Brain (organoid and tissue), 16 donors: ENCODE measurements at places on chromosomes 12 and 14.

DNA sequence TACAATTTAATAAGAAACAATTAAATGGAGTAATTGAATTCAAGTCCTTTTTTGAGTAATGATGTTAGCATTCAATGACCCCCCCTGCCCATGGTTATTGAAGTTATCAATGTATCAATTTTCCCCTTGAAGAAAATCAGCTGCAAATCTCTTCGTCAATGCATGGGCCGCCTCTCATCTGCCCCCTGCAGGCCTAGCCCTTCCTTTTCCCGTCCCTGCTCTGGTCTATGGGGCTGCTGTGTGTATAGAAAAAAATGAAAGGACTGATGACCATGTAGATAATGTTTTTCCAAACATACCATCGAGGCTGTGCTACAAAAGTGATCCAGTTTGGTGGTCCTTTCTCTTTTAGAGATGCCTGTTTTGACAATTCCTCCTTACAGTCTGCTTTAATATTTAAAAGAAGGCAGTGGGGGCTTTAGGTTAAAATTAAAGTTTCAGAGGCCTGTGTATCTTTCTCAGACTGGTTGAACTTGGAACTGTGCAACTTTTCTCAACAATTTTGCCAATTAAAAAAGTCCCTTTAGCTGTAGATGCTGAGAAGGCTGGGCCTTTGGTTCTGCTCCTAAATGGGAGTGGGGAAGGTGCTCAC lies 98.4 kb downstream of the APAF1 start:
- no peak for DNase-seq

DNA sequence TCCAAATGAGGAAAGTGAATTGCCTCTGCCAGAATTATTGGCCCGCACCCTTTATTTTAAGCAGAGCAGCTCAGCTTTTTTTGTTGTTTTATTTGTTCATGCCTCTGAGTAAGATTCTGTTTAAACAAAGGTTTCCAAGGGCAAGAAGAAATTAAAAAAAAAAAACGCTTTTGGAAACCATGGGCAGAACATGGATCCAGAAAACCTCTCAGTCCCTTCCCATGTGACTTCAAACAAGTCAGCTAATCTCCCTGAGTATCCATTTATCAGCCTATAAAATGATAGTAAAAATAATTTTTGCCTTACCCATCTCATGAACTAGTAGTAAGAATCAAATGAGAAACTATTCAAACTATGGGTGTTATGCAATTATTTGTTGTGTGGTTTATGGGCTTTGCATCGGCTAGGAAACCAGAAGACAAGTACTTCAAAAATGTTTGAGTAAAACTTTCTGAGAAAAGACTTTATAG lies 27.6 kb downstream of the KITLG start:
- DNase-seq, result no peak

GRCh38 chr14:73342670-73343069 lies 105.4 kb downstream of the PAPLN start:
- DNase-seq, result no peak

DNA sequence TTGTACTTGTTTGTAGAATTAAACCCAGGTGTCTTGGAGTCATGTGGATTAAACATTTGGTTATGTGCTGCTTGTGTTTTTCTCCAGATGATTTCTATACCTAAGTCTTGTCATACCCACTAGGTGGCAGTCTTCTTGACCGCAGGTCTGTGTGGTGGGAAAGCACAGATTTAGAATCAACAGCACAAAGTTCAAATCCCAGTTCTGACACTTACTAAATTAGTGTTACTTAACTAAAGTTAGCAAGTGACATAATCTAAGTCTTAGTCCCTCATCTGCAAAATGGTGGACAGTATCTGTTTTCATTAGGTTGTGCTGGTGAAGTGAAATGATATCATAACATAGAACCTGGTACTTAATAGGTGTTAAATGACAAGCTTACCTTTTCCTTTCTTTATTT lies 151.0 kb upstream of the ARHGAP5 start:
- DNase-seq, result peak; percentile 48

- no peak for DNase-seq
Observed at GRCh38 chr14:98897605-98898309, 374.2 kb downstream of the BCL11B start.

DNA sequence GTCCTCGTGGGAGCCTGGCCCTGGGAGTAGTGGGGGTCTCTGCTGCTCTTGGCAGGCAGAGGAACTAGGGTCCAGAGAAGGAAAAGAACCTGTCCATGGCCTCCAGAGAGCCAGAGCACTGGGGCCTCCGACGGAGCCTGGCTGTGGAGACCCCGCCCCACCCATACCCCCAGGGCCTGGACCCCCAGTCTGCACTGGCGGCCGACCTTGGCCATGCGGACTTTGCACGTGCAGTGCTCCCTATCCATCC lies 1.1 kb downstream of the BEGAIN start:
- no peak for DNase-seq

- no peak for DNase-seq
Observed at GRCh38 chr12:109448707-109449390, 28.3 kb downstream of the KCTD10 start.

DNA sequence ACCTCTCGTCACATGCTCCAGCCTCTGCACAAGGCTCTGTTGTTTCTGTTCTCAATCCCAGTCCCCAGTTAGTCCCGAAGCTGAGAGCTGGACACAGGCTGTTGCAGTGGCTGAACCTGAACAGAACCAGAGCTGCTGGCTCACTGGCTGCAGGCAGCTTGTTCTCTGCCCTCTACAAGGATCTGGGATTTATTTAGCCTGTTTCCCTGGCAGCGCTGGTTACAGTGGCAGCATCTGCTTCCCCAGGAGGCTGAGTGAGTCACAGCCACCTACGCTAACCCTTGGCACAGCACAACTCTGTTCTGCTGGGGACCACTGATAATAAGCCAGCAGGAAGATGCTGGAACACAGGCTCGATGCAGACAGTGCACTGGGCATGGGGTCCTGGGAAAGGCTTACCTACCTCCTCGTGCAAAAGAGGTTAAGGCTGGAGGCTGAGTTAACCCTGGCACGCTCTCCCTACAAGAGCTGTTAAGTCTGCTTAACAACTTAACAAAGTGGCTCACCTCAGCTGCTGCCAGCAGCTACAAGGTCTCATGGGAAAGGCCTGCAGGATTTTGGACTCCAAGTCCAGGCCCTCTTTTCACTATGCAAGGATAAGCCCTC lies 299.6 kb downstream of the PCNX1 start:
- peak; percentile 17 for DNase-seq

DNA sequence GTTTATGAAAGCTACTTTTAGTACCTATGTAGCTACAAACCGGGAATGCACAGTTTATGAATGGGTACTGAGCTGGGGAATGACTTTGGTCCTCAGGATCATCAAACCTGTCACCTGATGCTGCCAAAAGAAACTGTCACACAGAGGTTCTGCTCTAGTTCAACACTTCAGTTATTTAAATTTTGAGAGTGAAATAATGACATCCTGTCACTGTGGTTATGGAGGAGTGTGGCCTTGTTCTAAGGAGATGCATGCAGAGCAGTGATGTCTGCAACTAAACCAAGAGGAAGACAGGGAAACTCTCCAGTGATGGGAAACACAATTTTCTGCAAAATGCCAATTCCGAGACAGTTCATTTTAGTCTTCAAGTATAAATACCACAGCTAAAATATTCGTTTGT lies 4.8 kb upstream of the AEBP2 start:
- DNase-seq, result no peak

GRCh38 chr14:94522115-94522724 lies 13.0 kb upstream of the SERPINA12 start:
- no peak for DNase-seq

GRCh38 chr12:5188472-5188871 lies 144.8 kb downstream of the KCNA5 start:
- DNase-seq, result no peak

DNA sequence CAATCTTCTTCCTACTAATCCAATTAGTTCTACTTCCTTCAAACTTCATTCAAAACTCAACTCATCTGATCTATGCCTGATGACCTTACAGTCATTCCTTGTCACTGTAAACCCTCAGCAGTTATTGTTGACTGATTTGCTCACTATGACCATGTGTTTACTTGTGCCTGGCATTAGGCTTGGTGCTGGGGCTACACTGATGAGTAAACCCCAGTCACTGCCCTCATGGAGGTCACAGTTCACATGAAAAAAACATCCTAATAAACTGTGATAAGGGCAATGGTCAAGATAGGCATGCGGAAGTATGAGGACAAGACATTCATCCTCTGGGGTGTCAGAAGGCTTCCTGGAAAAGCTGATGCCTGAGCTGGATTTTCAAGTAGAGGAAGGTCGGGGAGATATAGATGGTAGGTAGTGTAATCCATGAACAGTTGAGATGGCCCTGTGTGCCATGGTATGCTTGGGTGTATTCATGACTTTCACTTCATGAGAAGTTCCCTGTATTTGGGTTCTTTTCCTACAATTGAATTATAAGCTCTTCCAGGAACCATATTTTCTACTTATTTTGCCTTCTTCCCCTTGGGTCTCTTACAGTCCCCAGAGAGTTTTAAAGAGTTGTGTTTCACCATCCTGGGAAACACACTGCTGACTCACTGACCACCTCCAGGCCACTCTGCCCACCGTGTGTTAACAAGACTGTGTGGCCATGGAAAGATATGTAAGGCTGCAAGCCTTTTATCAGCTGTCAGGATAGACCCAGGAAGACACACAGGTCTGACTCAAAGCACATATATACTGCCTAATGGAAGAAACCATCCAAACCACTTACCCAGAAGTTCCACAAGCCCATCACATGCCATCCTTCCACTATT lies 38.7 kb upstream of the DUSP6 start:
- DNase-seq, result no peak

GRCh38 chr14:102015771-102016170 lies 51.4 kb downstream of the DYNC1H1 start:
- DNase-seq, result no peak

DNA sequence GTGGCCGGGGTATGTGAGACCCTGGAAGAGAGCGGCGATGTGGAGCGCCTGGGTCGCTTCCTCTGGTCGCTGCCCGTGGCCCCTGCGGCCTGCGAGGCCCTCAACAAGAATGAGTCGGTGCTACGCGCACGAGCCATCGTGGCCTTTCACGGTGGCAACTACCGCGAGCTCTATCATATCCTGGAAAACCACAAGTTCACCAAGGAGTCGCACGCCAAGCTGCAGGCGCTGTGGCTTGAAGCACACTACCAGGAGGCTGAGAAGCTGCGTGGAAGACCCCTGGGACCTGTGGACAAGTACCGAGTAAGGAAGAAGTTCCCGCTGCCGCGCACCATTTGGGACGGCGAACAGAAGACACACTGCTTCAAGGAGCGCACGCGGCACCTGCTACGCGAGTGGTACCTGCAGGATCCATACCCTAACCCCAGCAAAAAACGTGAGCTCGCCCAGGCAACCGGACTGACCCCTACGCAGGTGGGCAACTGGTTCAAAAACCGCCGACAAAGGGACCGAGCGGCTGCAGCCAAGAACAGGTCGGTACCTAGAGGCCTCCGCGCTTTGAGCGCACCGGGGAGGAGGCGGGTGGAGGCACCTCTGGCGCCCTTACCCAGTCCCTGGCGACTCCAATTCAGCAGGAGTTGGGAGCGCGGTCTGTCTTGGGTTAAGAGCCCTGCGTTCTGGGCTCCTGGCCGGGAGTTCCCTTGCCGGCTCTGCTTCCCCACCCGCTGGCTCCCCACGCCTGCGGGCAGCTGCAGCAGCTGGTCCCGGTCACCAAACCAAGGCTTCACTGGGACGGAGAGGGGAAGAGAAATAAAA lies 700 bp downstream of the SIX6 start:
- DNase-seq, result no peak

- DNase-seq, result no peak
Observed at GRCh38 chr12:20469756-20470155, 101.4 kb downstream of the PDE3A start.

DNA sequence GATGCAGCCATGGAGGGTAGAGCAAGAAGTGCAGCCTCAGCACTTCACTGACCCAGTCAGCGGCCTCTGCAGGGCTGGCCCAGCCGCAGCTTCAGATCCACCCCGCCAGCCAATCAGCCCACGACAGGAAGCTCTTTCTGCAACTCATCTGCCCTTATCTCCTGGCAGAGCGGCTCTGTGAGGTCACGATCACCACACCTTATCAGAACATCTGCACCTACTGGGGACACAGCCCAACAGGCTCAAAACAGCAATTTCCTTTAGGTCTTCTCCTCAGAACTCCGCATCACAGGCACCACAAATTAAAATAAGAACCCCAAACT lies 287.3 kb downstream of the BCL11B start:
- no peak for DNase-seq

- no peak for DNase-seq
Observed at GRCh38 chr12:18643681-18644080, 94.1 kb downstream of the PLCZ1 start.

DNA sequence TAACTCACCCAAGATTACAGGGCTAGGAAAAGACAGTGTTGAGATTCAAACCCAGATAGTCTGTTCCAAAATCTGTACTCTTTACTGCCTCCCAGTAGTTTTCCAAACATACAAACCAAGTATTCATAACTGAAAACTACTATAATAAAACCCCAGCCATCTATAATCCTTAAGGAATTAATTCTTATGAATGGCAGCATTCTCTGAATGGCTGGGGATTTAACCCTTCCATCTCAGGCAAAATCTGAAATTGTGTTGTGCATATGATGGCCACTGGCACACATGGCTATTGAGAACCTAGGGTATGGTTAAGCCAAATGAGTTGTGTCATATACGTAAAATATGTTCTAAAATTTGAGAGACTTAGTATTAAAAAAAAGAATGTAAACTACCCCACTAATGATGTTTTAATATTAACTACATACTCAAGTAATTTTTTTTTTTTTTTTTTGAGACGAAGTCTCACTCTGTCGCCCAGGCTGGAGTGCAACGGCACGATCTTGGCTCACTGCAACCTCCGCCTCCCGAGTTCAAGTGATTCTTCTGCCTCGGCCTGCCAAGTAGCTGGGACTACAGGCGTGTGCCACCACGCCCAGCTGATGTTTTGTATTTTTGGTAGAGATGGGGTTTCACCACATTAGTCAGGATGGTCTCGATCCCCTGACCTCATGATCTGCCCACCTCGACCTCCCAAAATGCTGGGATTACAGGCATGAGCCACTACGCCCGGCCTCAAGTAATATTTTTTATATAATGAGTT lies 16.7 kb downstream of the PPP1R13B start:
- no peak for DNase-seq

- DNase-seq, result no peak
Observed at GRCh38 chr14:67773844-67774377, 42.5 kb downstream of the ZFYVE26 start.

DNA sequence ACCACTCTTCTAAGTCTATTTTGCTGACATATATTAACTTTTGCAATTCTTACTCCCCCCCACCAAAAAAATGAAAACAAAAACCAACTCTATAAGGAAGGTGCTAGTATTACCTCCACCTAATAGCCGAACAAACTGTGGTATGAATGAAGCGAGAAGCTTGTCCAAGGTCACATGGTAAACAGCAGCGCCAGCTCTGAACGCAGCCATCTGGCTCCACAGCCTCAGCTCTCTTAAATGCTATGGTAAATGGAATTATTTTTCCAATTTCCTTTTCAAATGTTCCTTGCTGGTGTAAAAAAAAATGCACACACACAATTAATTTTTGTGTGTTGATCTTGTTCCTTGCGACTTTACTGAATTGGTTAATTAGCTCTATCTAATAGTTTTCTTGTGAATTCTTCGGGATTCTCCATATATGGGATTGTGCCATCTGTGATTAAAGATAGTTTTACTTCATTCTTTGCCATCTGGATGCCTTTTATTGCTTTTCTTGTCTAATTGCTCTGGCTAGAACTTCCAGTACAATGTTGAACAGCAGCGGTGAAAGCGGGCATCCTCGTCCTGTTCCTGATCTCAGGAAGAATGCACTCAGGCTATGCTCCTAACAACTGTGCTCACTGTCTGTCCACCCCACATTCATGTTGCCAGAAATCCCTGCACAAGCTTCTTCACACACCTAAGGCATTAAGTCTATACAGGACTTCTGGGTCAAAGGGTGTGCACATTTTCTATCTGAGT lies 10.7 kb upstream of the C12orf76 start:
- DNase-seq, result no peak
